Transverse colon (tissue), 4 donors: ENCODE measurements at places on chromosomes 3 and 15.

DNA sequence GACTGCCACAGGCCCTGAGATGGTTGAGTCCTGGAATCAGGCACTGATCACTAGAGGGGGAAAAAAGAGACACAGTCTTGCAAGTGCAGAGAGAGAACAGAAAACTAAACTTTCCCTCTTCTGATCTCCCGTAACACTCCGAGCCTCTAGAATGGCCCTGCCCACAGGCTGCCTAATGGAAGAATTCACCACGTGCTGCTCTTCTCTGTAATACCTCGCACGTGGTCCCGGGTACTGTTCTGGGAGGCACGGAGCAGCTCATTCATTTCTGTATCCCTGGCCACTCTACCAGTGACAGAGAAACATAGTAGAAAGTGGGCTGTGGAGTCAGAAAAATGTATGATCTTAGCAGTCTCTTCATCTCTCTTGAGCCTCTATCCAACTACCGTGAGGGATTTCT lies 30.4 kb downstream of the VGLL4 start:
- no peak for DNase-seq

- no peak for DNase-seq
Measured at GRCh38 chr3:12345141-12345561, 56.3 kb downstream of the PPARG start.

GRCh38 chr3:7640787-7641186 lies 779.9 kb downstream of the GRM7 start:
- no peak for DNase-seq

- no peak for DNase-seq
Measured at GRCh38 chr3:110773413-110773954, 298.1 kb upstream of the NECTIN3 start.
